ENCODE measurements at places on chromosomes 3 and 15.

- no peak for DNase-seq
These were observed 11.4 kb downstream of the RSRC1 start for GRCh38 chr3:158121295-158121694.

GRCh38 chr3:165799026-165799425 is 38.2 kb downstream of the BCHE start:
- no peak for DNase-seq

DNA sequence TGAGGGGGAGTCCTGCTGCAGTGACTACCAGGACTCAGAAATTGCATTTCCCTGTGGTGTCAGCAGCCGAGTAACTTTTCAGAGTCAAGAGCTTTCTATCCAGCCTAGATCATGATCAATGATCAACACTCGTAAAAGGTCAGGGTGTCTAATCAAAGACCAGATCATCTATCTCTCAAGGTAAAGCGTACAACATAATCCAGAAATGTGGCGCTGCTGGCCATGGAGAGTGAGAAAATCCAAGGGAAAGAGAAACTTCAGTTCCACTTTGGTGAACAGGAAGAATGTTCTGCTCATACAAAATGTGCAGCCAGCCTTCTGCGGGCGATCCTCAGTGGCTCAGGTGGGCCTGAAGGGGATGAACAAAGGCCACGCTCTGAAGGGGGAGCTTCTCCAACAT is 1005.8 kb upstream of the NR2F2 start:
- no peak for DNase-seq

DNA sequence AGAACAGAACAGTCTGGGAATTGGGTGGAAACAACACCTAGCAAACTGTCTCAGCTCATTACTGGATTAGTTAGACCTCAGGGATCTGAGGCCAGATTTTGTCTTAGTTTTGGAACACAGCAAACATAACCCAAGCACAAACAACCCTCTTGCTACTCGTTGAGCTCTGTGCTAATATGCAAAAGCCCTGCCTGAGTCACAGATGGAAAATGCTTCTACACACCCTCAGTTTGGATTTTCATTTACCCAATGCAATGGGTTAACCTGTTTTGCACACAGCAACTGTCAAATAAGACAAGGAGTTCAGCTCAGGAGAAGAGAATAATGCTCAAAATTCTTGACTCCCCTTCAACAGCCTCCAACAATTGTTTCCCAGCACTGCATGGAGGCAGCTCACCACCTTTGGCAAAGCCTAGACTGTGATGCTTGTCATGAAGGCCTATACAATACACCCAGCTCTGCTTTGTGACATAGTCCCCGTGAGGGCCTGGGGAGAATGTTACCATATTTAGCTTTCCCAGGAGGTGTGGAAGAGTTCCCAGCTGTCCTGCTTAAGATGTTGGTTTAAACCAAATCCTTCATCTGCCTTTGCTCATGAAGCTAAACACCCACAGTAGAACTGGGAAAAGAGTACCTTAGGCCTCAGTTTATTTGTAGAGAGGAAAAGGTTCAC is 68.9 kb upstream of the MNS1 start:
- no peak for DNase-seq

DNA sequence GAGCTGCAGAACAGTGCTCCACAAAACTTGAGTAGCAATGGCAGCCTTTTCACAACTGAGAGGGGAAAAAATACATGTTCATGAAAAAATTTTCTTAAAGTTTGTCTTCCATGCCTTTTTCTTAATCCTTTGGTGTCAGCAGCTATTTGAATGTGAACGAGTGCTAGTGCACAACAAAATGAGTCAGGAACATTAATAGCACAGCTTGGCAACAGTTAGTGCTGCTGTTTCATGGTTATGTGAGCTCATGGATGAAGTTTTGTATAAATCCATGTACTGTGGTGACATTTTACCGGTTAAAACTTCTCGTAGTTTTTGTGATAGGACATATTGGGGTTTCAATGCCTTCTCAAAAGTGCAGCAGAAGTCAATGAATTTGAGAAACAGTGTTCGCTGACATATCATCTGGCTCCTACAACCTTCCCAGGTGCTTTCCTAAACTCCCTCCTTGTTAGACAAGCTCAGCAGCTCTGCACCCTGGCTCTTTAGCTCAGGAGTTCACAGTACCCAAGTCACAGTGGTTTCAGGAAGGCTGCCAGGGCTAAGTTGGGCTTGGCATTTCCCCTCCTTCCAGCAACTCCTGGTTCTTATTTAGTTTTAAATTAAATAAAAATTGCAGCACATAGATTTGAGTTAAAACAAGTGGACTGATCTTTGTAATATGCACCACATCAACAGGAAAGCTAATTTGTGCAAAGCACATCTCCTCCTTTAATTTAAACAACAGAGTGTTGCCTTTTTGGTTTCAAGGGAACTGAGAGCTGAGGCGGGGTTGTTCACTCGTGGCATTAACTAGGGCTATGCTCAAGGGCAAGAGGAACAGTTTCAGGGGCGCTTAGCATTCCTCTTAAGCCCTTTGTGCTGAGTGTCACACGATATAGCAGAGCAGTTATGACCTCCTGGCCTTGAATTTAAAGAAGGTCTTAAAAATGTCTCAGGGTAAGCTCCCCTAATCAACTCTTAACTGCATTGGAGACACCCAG is 362.8 kb downstream of the CHST2 start:
- DNase-seq = no peak

DNA sequence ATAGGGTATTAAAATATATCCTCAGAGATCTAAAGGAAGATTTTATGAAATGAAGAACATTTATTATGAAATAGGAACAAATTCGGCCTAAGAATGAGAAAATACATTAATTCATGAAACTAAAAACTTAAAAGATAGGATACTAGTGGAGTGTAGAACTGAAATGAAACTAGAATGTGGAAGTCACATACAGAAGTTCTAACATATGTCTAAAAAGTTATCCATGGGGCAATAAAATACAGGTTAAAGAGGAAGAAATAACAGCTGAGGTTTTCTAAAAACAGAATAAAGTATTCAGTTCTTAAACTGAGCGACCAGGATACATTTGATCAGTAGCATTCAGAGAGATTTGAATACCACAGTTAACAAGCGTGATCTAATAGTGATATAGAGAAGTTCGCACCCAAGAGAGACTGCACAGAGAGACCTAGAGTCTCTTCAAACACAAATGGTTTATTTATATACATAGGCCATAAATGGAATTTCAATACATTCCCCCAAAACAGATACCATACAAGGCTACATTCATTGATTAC is 85.9 kb downstream of the FEZF2 start:
- no peak for DNase-seq

GRCh38 chr15:36954486-36954885 is 145.9 kb downstream of the MEIS2 start:
- no peak for DNase-seq

DNA sequence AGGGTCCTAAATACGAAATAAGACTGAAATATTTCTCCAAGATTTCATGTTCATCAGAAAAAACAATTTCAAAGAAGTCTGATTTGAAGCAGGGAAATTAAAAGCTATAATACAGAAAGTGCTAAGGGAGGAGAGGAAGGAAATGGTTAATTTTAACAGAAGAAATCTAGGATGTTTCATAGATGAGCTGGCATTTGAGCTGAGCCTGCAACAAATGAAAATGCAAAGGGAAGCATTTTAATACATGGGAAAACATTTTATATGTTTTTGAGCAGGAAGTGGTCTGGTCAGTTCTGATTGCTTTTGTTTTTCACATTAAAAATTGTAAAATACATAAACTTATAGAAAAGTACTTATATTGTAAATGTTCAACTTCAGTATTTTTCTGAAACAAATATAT is 17.2 kb upstream of the RAP2B start:
- DNase-seq = no peak

DNA sequence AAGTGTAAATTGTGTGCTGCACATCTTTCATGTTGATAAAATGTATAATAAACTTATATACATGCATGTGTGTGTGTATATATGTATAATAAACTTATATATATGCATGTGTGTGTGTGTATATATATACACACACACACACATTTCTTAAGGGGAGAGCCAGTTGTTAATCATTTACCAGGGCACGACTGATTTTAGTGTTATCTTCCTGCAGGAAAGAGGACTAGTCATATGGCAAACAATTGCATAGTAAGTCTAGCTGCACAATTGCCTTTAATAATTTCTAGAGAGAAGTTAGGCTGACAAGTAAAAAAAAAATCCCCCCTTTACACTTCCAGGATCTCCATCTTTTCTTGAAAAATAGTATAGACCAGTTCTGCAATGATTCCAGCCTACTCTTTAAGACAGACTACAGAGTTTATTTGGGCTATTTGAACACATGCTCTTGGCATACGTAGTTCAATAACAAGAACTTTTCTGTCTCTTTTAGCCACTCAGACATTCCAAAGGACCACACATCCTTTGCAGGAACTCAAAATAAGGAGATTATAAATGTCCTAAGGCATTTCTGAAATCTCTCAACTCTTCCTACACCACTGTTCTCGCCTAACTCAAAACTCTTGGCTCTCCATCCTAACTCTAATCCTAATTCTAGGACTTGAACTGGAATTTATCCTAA is 163.6 kb upstream of the SETMAR start:
- no peak for DNase-seq

DNA sequence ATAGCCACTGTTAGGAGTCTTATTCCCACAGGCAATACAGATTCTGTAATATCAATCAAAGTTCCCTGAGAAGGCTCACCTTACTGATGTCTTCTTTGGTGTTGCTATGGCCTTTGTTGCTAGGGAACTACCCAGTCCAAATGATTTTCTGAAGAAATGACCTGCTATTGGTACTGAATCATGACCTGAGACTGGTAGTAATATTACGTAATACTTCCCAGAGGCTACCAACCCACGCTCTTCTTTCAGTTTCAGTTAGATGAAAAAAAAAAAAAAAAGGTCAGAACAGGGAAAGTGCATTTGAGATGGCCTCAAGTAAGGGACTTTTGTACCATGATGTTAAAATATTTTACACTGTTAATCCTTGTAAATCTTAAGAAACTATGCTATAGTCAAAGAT is 1092.5 kb upstream of the EPHA6 start:
- no peak for DNase-seq

GRCh38 chr3:59432665-59433064 is 382.8 kb upstream of the CFAP20DC start:
- DNase-seq = no peak

DNA sequence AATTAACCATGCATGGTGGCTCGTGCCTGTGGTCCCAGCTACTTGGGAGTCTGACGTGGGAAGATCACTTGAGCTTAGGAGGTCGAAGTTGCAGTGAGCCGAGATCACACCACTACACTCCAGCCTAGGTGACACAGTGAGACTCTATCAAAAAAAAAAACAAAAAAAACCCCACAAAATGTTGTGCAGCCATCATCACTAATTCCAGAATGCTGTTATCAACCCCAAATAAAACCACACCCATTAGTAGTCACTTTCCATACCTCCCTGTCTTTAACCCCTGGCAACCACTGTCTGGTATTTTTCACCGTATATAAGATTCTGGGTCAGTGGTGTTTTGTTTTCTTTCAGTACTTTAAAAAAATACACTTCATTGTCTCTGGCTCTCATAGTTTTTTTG is 16.6 kb downstream of the HMCES start:
- DNase-seq = no peak

- no peak for DNase-seq
These were observed 11.8 kb upstream of the PIAS1 start for GRCh38 chr15:68042156-68042854.

GRCh38 chr3:45163481-45163880 is 17.3 kb upstream of the CDCP1 start:
- DNase-seq = no peak

DNA sequence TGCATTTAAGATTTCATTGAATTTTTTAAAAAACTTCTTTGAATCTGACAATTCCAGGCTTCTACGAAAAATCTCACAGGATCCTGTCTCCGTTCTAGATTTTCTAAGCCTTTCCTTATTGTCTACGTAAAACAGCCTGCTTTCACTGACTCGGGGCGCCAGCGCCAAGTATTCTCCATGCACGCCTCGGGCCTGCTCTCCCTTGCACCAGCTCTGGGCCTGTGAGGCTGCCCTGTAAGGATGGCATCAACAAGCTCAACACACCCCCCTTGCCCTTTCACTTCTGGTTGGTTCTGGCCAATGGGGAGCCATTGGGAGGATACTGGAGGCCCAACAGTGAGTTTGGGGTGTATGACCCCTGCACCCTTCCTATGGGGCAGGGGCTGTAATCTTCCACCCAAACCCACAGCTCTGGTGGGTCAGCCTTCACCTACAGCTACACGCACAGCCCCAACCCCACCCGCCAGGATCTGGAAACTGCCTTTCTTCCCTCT is 47.8 kb downstream of the SLC41A3 start:
- no peak for DNase-seq

Data from GDM1 (cell line).